ENCODE measurements at places on chromosomes 11 and 22.

DNA sequence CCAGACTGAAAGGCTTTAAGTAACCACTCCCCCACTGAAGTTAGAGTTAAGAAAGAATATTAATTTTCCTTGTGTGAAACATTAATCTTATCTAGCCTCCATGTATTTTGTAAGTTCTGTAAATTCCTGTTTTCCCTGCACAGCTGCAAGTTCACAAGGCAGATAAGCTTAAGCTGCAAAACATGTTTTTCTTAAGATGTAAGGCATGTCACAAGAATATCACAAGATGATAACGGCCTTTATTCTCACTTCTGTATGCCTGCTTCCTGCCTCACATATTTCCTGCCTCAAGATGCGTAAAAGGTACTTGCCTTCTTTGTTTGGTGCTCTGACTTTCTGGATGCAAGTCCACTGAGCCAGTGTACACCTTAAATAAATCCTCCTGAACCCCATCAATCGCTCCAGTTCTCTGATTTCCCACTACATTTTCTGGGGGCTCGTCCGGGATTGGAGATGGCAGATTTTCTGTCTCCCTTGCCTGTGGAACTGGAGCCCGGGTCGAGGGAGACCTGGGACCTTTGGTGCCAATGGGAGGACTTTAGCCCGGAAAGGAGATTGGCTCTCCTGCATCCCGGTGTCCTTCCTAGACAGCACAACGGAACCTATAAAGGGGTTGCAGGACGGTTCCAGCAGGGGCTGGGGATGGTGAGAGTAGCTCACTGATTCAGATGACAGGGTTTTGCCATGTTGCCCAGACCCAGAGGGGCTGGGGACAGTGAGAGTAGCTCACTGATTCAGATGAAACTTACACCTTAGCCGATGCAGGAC is 30.2 kb downstream of the PPARA start:
- DNase-seq = no peak

DNA sequence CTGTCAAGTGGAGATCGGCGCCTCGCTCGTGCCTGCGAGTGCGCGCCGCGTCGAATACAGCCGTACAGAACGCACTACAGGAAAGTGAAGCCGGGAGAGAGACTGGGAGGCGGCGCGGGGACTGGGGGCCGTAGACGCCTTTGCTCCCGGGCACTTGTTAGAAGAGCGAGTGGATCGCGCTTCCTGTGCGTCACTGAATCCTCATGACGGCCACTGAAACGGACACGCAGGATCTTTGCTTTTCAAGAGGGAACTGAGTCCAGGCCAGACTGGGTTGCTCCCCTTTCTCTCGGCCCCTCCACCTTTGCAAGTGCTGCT is 314 bp downstream of the RIC8A start:
- no peak for DNase-seq

DNA sequence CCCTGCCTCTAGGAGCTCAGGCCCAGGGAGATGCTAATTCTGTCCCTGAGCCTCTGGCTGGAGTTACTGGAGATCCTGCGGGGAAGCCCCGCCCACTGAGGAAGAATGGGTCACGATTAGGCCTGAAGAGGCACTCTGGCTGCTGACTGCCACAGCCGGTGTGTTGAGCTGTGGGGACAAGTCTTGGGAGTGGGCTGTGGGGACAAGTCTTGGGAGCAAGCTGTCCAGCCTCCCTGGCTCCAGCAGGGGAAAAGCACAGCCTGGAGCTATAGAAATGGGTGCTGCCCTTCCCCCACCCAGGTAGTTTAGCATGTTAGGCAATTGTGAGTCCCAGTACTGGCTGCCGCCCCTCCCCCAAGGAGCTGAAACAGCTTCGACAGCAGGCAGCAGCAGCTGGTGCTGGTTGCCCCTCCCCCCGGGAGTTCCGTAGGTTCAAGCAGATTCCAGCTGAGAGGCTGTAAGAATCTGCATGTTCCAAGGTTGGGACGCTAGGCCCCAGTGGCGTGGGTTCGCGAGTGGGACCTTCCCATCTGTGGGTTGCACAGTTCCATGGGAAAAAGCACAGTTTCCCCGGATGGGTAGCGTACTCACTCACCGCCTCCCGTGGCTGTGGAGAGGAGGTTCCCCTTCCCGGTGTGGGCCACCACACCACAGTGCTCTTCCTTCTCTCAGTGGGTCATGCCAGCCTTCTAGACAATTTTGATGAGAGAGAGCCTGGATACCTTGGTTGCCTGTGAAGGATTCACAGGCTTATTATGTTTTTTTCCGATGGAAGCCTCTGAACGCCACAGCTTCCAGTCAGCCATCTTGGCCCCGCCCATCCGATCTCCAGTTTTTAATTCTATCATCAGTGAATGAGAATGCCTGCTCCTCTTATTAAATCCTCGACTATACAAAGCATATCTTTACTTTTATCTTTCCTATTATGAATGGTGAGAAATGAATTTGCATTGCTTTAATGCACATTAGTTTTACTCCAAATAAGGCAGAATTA is 61.5 kb downstream of the MSANTD4 start:
- no peak for DNase-seq

GRCh38 chr11:64569300-64569970 is 21.6 kb upstream of the SLC22A12 start:
- no peak for DNase-seq

DNA sequence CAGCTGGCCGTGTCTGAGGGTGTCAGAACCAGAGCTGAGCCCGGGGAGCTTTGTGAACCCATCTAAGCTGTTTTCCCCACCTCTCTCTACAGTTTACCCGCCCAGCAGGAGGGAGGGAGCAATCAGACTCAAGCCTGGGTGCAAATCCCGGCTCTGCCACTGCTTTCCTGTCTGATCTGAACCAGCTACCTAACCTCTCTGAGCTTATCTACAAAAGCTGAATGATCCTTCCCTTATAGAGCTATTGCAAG is 252 bp downstream of the APOL2 start:
- no peak for DNase-seq

DNA sequence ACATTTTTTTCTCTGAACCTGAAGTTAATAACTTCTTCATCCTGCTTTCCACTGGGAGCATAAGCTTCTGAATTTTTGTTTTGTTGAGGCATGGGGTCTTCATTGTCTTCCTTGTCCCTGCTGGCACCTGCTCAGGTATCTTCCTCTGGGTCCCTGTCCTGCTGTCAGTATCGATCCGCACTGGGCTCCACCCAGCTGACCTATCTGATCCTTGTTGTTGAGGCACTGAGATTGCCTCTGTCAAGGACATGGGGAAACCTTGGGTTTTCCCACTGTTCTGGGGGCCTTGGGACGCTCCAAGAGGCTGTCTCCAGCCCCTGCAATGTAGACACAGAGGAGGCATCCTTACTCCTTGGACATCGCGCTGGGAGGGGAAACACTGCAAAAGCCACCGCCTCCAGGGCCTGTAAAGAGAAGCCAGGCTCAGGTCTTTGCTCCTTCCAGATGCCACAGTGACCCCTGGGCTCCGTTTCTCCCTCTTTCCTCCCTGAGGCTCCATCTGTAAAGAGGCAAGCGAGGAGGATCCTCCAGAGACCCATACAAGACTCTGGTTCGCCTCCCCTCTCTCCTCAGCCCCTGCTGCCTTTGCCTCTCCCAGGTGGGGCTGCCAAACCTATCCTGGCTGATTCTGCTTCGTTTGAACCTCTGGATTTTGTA is 8.6 kb upstream of the RBFOX2 start:
- DNase-seq = no peak

DNA sequence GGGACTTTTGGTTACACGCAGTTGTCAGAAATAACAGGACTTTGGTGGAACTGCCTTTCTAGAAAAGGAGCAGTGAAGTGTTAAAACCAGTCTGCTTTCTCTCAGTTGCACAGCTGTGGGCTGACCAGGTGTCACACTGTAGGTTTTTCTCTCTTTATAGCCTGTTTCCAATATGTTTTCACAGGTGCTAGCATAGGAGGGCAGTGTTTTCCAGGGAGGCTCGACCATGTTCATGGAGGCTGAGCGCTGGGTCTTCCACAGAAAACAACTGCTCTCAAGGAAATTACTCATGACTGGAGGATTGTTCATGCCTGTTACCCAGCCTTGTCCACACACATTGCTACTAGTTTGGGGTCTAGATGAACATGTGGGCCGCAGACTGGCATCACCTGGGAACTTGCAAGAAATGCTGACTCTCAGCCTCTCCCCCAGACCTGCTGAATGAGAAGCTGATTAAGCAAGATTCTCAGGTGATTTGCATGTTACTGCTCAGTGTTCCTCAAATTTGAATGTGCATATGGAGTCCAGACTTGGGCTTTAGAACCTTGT is 157.7 kb downstream of the MAML2 start:
- no peak for DNase-seq

- no peak for DNase-seq
Observed at GRCh38 chr11:113884361-113884836, 9.0 kb upstream of the USP28 start.

DNA sequence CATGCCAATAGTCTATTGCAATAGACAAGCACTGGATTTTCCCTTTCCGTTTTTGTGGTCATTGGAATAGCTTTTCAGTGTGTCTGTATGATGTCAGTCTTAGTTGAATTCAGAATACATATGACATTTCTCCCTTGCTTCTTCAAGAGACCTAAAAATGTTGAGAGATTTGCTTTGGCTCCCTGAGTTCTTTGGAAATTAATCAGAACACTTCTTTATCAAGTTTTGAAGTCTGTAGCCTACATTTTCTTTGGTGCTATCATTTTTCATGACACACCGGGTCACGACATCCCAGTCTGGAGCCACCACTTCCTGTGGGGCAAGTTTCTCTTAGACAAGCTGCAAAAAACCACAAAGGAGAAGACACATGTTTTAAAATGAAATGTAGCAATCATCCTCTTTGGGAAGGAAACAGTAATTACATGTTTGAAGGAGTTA is 847.1 kb downstream of the OPCML start:
- DNase-seq = no peak
